ENCODE measurements at places on chromosomes 3 and 15.

DNA sequence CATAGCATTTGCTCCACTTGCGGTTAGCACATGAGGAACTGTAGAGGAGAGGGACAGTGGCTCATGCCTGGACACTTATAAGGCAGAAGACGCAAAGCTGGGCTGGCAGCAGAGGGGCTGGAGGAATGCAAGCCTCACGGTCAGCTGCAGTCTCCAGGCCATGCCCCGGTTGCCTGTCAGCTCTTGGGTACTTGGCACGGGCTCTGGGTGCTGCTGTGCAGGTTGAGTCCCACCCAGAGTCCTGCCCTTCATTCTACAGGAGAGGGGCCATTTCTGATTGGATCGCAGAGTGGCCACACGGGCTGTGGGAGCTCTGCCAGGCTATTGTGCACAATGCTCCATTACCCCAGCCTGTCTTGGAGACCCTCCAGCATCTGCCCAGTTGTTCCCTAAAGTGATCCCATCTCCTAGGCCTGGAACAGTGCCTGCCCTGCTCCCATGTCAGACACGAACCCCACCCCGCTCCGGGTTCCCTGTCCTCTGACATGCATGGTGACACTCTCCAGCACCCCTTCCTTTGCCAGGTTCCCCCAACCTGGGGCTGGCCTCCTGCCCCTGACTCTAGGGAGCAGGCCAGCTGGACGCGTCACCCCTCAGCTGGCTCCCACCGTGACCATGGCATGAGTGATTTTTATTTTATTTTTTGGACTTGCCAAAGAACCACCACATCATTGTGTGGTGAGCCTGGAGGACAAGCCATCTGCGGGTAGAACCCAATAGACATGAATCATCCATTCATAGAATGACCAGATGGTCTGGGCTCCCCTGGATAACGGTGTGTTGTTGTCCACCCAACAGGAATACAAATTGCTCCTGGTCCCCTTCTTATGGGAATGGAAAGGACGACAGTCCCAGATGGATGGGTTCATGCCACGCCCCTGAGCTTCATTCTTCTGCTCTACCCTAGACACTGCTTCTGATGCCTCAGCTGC, 51.0 kb upstream of the KLF13 start:
- no peak for DNase-seq

GRCh38 chr3:25657293-25657692, 7.4 kb downstream of the TOP2B start:
- DNase-seq, result no peak

GRCh38 chr15:63517628-63518027, 13.2 kb downstream of the USP3 start:
- DNase-seq, result no peak

GRCh38 chr3:173886-174285, 22.7 kb upstream of the CHL1 start:
- no peak for DNase-seq

GRCh38 chr15:97790180-97790579, 170.3 kb upstream of the ARRDC4 start:
- no peak for DNase-seq

- DNase-seq, result no peak
These were observed 5.6 kb upstream of the TRMT10C start for GRCh38 chr3:101556064-101556463.

DNA sequence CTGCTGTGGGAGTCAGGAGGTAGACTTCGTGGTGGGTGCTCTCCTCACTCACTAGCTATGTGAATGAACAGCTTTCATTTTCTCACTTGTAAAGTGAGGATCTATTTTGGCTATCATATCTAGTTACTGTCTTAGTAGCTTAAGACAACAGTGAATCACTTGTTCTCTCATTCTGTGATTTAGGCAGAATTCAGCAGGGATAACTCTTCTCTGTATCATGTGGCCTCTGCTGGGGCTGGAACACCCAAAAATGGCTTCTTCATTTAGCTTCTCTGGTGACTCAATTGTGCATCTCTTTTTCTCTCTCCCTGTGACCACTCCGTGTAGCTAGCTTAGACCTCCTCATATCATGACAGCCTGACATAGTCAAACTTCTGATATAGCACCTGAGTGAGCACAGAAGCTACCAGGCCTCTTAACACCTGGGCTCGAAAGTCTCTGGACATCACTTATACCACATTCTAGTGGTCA, 68.4 kb downstream of the BFSP2 start:
- no peak for DNase-seq

DNA sequence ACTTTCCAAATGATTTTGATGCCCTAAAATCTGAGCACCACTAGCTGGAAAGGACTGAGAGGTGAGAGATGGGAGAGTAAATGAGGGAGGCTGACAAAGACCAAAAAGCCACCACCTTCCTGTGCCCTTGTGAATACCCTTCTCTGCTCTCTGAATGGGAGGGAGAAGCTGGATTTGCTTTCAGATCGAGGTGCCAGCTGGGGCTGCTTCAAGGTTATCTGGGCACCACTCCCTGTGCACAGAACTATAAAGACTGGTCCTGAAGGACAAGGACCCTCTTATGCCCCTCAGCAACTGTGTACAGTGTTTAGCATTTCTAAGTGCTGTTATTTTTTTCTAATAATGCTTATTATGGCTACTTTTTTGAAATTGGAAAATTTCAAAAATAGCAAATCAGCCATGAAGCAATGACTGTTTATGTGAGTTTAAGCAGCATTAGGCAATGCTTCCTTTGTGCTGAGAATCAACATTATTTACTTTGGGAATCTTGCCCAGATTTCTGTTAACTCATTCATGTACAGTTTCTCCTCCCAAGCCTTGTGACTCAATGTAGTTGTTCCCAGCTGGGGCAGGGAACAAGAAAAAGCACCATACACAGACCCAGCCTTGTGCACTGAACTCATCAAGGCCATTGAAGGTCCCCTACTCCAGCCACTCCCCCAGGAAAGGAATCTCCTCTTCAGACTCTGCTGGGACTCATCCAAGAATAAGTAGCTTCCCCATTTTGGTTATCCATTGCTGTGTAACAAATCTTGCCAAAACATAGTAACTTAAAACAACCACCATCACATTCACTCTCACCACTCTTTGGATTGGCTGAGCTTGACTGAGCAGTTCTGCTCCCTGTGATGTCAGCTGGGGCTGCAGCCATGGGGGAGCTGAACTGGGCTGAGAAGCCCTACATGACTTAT, 37.3 kb upstream of the CDV3 start:
- no peak for DNase-seq

DNA sequence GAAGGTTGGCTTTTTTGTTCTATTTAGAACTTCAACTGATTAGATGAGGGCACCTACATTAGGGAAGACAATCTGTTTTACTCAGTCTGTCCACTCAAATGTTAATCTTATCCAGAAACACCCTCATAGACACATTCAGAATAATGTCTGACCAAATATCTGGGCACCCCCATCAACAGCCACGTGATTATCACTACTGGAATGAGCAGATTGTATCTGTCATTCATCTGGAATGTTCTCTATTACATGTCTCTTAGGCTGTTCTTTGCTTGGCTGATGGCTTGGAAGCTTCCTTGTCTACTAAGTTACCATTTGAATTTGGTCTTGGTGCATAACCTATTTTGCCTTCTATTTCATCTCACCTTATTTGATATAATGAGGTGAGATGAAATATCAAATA, 15.7 kb upstream of the LRRC58 start:
- DNase-seq, result no peak

DNA sequence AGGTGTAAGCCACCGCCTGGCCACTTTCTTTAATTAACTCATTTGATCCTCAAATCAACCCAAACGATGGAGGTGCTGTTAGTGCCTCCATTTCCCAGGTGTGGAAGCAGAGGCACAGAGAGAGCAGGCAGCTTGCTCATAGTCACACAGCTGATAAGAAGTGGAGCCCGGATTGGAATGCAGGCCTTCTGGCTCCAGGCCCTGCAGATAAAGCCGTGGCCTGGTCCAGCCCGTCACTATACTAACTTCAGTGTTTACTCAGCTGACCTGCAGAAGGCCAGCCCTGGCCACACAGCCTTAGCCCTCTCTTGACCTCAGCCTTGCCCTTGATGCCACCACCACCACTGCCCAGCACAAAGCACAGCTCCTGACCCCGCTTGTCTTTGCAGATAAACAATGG, 116.7 kb downstream of the NUP210 start:
- DNase-seq, result no peak

DNA sequence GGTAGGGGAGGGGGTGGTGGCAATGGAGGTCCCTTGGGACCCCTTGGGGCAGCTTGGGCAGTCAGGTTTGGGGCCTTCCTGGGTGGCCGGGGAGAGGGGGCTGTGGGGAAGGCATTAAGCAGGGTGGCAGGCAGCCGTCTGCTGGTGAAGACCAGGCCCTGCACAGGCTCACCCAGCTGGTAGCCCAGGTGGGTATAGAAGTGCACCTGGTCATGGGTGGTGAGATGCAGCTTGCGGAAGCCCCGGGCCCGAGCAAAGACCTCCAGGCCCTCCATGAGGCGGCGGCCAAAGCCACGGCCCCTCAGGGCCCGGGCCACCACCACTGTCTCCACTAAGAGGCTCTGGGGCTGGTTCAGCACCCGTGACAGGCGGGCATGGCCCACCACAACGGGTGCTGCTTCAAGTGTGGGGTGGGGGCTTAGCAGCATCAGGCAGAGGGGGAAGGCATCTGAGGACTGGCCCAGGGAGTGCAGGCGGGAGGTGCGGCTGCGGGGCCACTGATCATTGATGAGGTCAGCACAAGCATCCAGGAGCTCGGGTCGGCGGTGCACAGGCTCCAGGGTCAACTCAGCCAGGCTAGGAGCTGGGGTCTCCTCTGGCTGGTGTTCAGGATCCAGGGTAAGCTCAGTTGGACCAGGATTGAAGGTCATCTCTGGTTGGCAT, 2.4 kb downstream of the HYAL3 start:
- no peak for DNase-seq

DNA sequence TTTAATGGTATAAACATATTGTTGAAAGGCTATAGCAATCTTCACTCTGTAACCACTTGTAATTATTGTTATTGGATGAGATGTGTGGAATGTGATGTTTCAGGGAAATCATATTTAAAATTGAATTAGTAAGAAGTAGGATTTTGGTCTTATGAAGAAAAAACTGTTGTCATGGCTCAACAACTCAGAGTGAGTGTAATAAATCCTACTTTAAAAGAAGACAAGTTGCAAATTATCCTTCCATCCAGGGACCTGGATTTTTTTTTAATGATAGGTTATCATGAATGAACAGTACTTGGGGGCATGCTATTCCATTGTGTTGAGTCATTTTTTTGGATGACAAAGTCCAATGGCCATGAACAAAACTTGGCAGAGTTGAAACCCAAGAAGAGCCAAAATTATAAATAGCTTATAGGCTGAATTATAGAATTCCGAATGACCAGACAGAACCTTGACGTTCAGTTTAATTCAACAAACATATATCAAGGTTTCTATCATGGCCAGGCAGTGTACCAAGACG, 625.5 kb upstream of the ZNF717 start:
- DNase-seq, result no peak

- no peak for DNase-seq
These were observed 47.6 kb downstream of the ARIH1 start for GRCh38 chr15:72521682-72522081.

DNA sequence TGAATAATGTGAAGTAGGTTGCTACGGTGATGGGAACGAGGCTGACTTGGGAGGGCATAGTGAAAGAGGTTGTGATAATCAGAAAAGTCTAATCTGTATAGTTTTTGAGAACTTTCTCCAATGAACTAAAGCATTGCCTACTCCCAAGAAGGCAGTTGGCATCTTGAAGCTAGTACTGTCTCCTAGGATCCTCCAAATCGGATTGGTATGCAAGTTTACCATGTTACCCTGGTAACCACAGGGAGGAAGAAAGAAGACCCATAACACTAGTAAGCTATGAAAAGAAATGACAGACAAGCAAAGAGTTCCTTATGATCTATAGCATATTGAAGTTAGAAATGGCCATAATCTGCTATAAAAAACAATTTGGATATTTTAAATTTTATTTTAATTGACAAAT, 127.2 kb upstream of the SYNPR start:
- no peak for DNase-seq

GRCh38 chr3:127033786-127034185, 50.9 kb downstream of the PLXNA1 start:
- DNase-seq, result no peak

DNA sequence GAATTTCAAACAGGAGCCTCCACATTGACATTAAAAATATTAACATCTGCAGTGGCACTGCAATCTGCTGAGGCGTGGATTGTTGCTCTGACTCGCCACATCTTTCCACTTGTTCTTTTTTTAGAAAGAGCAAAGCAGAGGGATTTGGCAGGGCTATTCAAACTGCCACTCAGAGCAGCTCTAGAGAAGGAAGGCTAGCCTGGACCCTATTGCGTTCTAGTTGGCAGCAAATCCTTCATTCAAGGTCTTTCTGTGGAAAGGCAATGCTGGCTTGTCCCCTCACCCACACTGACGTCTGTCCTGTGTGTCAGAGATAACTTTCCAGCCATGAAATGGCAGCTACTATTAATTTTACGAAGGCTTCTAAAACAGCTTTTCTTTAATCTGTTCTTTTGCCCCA, 483.2 kb upstream of the SGO1 start:
- DNase-seq, result no peak

DNA sequence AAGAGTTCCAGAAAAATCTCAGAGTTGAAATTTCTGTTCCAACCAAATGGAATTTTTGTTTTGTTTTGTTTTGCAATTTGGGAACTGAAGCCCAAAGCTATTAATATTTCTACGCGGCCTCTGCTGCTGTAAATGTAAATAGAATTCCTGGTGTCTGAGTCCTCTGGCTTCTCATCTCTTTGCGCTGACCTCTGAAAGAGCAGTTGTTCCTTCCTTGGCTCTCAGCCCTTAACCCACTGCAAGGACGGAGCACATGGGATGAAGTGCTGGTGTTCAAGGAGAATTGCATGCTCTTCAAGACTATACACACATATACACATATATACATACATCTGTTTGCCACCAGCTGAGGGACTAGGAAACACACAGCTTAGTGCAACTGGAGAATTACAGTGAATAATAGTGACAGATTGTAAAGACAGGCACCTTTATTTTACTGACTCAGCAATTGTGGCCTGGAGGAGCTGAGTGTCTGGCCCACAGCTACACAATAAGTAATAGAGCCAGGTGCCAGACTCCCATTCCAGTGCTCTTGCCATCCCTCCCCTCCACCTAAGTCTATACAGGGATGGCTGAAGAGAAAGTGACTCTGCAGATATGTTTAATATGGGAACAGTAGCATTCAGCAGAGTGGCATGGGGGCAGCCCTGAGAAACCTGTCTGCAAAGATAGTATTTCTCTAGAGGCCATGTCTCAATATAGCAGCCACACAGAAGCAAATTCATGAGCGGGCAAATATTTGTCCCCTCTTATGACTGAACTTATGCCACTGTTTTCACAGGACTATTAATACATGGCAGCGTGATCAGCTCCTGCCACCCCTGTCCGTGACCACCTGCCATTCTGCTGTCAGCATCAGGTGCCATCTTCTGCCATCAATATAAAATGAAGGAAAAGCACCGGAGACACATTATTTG, 42.3 kb downstream of the NEK10 start:
- DNase-seq, result no peak

GRCh38 chr3:105877336-105877910, 8.6 kb upstream of the CBLB start:
- DNase-seq, result no peak

Measured in activated T-helper 1 cell treated with anti-CD3 and anti-CD28 coated beads, Interleukin-12 subunit alpha, Interleukin-12 subunit beta, Interleukin-2, Interleukin-4 antibody, amounts not matched to agents 30 ng/mL and 10 ng/mL and 1 ng/mL, durations not matched to agents 14 hours and 24 hours and 36 hours (primary cell).